Glutamatergic neuron (in vitro differentiated cells): ENCODE measurements at places on chromosomes 2 and 18. TPM values are rescaled to one million over a fixed set of nuclear protein-coding genes. Genes with fewer than 3 reads are reported as not detected.

Gene VAMP8
- total RNA-seq = 0.78 TPM

Gene GREB1L
- total RNA-seq = 154 TPM

Gene OBSL1
- total RNA-seq = 47.9 TPM

Gene DPP4
- total RNA-seq = 0.20 TPM

Gene PPP1R7
- total RNA-seq = 53.9 TPM

Gene CUL3
- total RNA-seq = 99.4 TPM

Gene SLC11A1
- not detected for total RNA-seq

Gene SAG
- total RNA-seq = not detected

Gene C2orf76
- total RNA-seq = 10.4 TPM

Gene CHRNG
- 3.5 TPM for total RNA-seq

Gene IL1RL2
- total RNA-seq = not detected

Gene SPOPL
- 19.4 TPM for total RNA-seq

Gene DAW1
- total RNA-seq = not detected

Gene ASPRV1
- 2.5 TPM for total RNA-seq

Gene CABYR
- 14.0 TPM for total RNA-seq

Gene CCL20
- not detected for total RNA-seq

Gene PLCL1
- total RNA-seq = 28.8 TPM

Gene MFSD2B
- 0.29 TPM for total RNA-seq

Gene LRATD1
- 19.4 TPM for total RNA-seq

Gene AQP4
- total RNA-seq = not detected

Gene ADRA2B
- 0.91 TPM for total RNA-seq

Gene SERPINB3
- not detected for total RNA-seq

Gene UNC50
- 43.0 TPM for total RNA-seq

Gene BCL2
- 6.8 TPM for total RNA-seq

Gene SLC38A11
- total RNA-seq = not detected

Gene GRHL1
- 4.3 TPM for total RNA-seq

Gene PXDN
- total RNA-seq = 226 TPM

Gene FOSL2
- total RNA-seq = 2.6 TPM

Gene ADGRF3
- 0.54 TPM for total RNA-seq

Gene ALK
- 9.6 TPM for total RNA-seq

Gene RFX8
- 1.0 TPM for total RNA-seq

Gene CPS1
- 31.1 TPM for total RNA-seq

Gene IL1RN
- not detected for total RNA-seq

Gene FAM228A
- total RNA-seq = 0.69 TPM

Gene C18orf54
- 20.0 TPM for total RNA-seq

Gene PROC
- total RNA-seq = not detected

Gene KANSL1L
- 26.4 TPM for total RNA-seq

Gene LHCGR
- not detected for total RNA-seq

Gene PROKR1
- total RNA-seq = 0.83 TPM

Gene IL36RN
- total RNA-seq = not detected

Gene TMEM37
- total RNA-seq = not detected

Gene ATP8B1
- 0.07 TPM for total RNA-seq

Gene GPR17
- total RNA-seq = not detected

Gene SLC4A3
- 24.4 TPM for total RNA-seq

Gene ESPNL
- total RNA-seq = 0.81 TPM

Gene XIRP2
- total RNA-seq = not detected

Gene ZNF396
- total RNA-seq = 2.1 TPM

Gene SNORC
- total RNA-seq = 2.4 TPM

Gene DPP10
- 15.1 TPM for total RNA-seq

Gene GAREM1
- total RNA-seq = 8.7 TPM

Gene DOK6
- total RNA-seq = 19.7 TPM

Gene RNF152
- 16.9 TPM for total RNA-seq

Gene HOXD3
- not detected for total RNA-seq

Gene PSMA8
- not detected for total RNA-seq
